NCI-H510A treated with DMSO at 0.1 percent for 48 hours (cell line): ENCODE measurements at places on chromosomes 5 and 9.

- no peak for DNase-seq
These were observed 71.9 kb downstream of the USP20 start for GRCh38 chr9:129907201-129907600.

GRCh38 chr5:11902201-11902619 is 2.0 kb downstream of the CTNND2 start:
- DNase-seq = no peak

DNA sequence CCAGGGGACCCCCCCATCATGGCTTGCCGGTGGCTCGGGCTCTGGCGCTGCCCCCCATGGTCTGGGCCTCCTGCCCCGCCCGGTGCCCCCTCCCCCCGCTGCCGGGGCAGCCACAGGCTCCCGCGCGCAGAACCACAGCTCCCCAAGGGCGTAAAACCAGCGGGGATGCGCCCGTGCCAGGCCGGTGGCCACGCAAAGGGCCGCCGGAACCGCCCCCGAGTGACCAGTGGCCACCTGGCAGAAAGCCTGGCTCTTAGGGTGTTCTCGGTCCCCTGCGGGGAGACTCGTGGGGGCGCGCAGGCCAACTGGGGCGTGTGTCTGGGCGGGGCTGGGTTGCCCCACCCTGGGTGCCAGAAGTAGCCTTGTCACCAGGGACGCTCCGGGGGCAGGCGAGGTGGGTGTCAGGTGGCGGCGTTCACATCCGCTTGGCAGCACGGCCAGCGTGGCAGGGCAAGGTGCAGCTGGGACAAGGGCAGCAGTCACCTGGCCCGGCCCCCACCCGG is 515 bp upstream of the AGPAT2 start:
- DNase-seq = no peak

- no peak for DNase-seq
These were observed 100.9 kb downstream of the BOD1 start for GRCh38 chr5:173515526-173515925.

DNA sequence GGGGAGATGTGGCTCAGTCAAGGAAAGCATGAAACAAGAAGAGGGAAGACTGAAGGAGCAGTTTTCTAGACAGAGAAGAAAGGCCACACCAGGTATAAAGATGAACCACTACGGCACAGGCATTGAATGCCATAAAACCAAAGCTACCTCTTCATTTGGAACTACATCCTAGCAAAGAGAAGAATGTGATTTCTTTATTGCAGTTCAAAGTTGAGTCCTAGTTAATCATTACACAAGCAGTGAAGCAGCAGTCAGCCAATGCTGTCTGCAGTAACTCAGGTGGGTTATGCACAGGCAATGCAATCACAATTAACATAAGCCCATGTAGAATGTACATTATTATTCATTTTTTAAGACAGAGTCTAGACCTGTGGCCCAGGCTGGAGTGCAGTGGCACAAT is 21.7 kb upstream of the PCAT7 start:
- DNase-seq = no peak

DNA sequence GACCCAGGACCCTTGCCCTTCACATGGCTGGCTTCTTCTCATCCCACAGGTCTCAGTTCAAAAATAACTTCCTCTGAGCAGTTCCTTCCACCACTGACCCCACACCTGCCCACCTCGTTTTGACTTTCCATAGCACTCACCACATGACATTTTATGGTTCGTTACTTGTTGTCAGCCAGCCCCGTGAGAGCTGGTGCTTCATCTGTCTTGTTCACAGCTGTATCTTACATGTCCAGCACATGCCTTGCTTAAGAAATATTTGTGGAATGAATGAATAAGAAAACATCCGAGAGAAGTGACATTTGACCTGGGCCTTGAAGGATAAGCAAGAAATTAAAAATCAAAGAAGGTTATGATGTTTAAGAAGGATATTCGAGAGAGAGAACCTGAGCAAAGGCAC is 193.9 kb downstream of the RFK start:
- DNase-seq = no peak

DNA sequence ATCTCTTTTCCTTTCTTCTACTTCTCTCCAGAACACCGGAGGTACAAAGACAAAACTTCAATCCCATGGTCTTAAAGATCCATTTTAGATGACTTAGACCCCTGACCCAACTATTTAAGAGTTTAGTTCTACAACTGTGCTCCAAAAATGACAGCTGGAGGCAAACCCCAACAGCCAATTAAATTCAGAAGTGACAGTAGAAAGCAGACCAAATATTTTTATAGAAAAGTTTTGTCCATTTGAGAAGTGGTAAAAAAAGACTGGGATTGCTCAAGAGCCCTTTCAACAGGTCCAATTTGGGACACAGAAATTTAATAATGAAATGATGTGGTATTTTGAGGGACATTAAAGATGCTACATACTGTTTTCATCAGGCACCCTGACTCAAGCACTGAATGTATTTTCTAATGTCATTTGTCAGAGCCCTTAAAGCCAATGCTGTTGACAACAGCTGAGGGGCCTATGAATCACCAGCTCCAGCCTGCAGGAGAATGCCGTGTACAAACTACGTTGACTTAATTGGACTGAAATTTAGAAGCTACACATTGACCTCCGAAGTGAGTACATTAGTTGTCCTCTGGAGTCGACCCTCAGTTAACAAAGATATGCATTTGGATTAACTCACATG is 147.5 kb upstream of the PIK3R1 start:
- no peak for DNase-seq

DNA sequence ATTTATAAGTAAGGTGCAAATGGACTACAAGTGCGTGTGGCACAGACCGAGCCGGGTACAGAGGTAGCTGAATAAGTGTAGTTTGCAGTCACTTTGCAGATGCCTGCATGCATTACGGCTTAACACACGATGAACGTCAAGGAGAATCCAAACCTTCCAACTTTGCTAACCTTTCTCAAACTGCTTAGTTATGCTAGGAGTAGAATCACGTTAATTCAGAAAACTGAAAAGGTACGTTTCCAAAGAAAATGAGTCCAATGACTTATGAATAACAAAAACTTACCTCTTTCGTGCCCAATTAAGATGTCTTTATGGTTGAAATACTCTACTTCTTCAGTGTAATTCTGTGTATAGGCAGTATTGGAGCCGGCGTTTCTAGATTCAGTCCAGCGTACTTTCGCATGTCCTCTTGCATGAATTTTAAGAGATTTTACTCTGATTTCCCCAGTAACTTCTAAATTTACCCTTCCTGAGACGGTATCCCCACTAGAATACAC is 539 bp downstream of the ARRDC3 start:
- DNase-seq = peak; percentile 49

DNA sequence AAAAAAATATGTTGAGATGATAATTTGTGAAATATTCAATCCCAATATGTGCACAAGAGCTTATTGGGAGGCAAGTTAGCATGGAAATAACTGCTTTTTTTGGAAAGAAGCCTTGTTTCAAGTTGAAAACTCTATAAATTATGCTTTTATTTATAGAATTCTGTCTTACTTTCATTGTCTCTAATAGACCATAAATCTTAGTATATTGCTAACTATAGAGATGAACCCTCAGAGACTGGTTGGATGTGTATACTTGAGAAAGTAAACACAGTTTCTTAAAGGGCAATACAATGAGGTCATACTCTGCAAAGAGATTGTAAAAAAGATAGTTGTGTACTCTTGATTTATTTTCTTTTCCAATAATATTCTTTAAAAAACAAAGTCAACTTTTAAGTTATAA is 530.3 kb downstream of the SPATA31D1 start:
- no peak for DNase-seq
